Nucleus accumbens (tissue), 56 donors: ENCODE measurements at places on chromosomes 2 and 18.

DNA sequence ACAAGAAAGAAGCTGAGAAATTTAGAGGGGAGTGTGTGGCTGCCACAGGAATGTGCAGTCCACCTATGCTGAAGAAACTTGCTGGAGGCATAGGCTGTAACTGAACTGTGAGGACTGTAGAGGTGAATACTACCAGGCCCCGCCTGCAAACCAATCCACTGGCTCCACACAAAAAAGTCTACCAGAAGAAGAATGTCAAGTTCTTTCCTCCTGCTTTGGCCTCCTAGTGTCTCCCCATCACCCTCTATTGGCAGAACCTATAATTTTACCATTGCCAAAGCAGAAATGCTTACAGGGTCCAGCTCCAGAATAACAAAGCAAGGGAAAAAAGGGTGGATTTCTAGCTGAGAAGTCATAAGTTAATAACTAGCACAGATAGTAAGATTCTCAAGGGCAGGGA lies 5.9 kb upstream of the ATP5MC3 start:
- DNase-seq = no peak

DNA sequence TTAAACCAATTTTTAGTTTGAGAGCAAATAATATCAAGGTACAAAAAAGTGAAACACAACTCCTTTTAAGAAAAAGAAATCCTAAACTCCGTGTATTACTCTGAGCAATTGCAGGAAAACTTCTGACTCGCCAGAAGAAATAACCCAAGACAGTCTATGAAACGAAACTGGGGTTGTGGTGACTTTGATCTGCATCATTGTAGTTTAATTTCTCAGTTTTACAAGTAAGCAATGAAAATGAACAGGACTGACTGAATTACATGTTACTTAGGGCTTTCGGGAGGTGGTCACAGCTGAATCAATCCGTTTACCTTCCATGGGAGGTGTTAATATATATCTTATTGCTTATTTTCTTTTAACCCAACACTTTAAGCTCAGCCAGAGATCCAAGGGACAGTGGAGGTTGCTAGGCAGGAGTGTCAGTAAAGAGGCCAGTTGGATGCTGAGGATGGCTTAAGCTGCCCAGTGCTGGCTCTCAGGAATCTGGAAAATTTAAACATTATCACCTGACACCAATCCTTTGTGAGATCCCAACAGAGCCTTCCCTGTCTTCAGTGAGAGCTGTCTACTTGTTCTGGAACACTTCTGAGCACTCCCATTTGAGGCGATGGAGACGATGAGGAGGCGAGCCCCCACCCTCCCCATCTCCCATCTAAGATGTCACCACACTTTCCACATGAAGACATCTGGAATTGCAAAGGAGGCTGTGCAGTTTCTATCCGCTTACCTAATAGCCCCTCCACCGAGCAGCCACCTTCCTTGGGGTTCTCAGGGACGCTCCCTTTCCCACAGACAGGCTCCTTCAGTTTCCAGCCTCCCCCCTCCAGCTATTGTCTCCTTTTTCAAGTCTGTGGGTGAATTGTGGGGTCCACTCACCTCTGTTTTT lies 3.6 kb upstream of the RAB31 start:
- no peak for DNase-seq

- DNase-seq = no peak
Observed at GRCh38 chr2:42195559-42195958, 26.4 kb downstream of the EML4 start.

DNA sequence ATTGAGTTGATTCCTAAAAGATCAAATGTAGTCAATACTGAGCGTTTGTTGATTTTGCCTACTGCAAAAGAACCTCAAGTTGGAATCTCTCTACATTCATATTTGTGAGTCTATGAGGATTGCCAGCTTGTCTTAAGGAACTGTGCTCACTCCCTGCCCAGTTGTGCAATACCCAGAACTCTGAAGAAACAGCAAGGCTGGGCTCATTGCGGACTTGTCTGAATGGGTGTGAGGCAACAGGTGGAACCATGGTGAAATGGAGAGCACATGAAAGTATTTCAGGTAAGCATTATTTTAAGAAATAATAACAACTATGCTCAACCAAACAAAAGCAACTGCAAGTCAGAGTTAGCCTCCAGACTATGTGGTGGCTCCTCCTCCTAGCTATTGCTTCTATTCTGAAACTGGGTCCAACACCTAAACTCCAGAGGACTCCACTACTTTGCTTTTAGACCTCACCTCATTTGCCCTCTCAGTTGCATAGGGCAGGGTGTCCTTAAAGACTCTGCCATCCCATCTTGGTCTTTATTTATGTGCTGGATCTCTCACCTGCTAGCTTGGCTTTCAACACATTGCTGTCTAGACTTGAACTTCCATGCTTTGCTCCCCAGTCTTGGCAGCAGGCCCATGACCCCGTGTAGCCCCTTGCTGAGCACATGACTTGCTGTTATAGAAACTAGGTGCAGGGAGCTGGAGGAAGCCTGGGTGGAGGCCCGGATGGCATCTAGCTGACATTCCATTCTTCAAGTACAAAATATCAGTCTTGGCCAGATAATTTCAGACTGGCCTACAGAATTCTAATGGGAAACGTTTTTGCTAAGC lies 94.8 kb upstream of the ARL5A start:
- no peak for DNase-seq

DNA sequence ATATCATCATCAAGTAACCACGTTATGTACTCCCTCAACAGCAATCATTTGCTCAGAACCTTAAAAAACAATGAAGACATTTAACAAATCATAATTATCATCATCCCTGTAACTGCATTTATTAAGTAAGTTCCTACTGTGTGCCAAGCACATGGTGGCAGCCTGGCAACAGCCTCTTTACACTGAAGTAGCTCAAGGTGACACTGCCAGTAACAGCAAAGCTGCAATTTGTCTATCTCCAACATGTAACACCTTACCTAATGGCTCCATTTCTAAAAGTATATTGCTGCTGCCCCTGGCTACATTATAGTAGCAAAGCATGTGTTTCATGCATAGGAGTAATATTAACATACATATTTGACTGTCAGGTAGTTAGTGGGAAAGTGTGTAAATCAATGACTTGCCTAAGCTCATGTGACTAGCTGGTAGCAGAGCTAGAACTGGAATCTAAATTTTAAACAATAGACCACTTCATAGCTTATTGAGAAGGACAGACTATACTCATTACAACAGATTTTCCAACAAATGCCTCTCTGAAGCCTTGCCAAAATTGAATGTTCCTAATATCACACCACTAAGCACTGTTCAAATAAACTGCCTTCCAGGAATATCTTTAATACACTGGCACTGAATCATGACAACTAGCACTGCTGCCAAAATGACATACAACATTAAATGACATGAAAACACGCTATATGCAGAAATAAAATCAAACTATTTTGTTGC lies 86.7 kb downstream of the L3MBTL4 start:
- DNase-seq = no peak

DNA sequence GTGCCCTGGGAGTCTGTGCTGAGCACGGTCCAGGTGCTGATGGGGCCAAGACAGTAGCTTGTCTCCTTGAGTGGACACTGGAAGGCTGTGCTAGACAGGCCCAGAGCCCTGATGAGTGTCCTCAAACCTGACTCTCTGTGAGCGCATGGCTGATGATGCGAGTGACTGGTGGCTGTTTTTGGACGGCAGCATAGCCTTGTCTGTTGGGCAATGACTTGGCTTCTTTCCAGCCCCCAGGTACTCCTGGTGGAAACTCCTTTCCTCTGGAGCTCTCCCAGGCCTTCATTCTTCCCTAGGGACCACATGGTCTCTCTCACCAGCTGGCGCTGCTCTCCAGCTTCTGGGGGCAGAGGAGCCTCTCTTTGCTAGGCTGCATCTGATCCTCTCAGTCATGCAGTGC lies 207.6 kb upstream of the SMIM21 start:
- DNase-seq = no peak

DNA sequence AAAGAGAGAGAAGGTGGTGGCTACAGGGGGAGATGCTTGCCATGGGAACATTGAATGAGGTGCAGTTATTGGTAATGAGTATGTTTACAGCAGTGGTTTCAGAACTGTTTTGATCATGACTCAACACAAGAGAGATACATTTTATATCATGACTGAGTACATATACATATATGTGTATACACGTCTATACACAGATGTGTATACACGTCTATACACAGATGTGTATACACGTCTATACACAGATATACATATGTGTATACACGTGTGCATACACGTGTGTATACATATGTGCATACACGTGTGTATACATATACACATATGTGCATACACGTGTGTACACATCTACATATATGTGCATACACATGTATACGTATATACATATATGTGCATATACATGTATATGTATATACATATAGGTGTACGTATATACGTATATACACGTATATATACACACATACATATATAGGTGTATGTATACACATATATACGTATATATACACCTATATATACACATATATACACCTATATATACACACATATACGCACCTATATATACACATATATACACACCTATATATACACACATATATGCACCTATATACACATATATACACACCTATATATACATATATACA lies 518.5 kb downstream of the TSN start:
- DNase-seq = no peak

- DNase-seq = no peak
Observed at GRCh38 chr2:15912203-15912602, 28.1 kb upstream of the MYCN start.

DNA sequence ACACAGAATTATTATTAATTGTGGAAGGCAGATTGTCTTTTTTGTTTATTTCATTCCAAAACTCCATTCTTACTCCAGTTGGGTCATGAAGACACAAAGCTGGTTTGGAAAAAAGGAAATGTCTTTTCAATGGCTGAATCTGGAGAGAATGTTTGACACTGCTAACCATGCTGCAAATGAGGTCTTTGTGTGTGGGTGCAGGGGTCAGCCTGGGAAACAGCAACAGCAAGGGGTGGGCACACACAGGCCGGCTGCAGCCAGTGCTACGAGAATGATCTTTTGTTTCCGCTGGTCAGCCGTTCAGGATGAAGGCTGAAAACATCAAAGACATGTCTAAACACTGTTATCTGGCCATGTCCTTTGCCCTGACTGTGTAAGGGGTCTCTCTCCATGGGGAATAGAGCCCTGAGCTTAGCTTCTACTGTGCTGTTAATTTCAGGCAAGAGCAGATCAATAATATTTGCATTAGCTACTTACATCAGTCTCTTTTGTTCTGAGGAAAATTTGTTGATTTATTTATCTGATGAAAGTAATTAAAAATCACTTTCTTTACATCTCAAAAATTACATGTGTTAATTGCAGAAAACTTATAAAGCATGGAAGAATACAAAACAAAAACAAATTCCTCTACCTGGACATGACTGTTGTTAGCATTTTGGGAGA lies 33.3 kb upstream of the E2F6 start:
- DNase-seq = peak; percentile 36

DNA sequence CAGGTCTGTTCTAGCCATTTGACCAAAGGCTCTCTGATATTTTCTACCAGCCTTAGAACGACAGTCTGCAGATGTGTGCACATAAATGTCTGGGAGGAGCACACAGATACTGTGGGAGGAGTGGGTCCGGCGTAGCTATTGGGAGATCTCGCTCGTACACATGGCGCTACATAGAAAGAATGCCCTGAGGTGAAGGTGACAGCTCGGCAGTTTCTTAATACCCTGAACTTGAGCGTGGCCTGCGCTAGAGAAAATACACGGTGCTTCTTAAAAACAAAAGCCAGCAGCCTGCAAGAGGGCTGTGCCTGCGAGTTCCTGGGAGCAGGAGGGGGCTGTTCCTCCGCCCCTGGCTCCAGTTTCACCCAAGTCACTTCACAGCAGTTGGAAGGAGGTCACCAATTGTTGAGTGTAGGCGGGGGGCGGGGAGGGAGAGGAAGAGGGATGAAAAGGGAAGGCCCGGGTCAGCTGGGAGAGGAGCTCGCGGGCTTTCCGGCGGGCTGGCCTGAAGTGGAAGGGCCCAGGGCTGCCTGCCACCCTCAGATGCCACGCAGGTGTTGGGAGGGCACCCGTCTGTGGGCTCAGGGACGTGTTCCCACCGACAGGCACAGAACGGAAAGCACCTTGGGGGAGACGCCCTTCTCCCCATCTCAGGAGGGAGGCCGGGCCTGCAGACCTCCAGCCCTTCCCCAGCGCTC lies 124.7 kb upstream of the ZNF516 start:
- DNase-seq = no peak

GRCh38 chr2:9532421-9532820 lies 23.2 kb downstream of the ADAM17 start:
- DNase-seq = no peak

DNA sequence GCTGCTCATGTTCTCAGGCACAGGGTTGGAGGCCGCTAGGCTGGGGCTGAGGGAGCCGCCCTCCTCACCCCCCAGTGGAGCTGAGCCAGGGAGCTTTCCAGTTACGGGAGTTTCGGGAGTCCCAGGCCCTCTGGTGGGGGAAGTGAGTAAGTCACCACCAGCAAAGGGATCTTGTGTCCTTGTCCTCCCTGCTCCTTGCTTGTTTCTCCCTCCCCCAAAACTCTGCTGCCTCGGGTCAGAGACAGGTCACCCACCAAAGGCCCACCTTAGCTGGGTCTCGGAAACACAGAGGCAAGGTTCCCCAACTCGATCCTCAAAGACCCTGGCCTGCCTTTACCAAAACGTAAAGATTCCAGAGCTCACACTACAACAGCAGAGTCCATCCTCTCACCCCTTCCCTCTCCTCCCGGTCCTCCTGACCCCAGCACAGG lies 60.5 kb upstream of the POMC start:
- DNase-seq = no peak

- no peak for DNase-seq
Observed at GRCh38 chr2:20992201-20992711, 51.6 kb downstream of the APOB start.

DNA sequence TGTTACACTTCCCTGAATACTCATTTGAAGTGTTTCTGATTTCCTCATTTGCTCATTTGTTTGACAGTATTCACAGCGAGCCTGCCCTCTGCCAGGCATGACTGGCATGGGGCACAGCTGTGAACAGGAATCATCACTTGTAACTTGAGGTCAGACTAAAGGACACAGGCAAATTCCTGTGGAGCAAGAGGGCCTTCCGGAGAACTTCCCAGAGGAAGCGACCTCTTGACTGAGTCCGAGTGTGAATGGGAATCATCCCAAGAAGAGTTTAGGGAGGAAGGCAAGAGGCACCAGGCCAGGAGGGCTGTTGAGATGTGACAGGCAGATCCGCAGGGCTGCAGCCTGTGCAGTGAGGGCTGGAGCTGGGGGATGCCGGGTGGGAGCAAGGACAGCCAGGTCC lies 45.4 kb downstream of the LIMS1 start:
- DNase-seq = no peak

DNA sequence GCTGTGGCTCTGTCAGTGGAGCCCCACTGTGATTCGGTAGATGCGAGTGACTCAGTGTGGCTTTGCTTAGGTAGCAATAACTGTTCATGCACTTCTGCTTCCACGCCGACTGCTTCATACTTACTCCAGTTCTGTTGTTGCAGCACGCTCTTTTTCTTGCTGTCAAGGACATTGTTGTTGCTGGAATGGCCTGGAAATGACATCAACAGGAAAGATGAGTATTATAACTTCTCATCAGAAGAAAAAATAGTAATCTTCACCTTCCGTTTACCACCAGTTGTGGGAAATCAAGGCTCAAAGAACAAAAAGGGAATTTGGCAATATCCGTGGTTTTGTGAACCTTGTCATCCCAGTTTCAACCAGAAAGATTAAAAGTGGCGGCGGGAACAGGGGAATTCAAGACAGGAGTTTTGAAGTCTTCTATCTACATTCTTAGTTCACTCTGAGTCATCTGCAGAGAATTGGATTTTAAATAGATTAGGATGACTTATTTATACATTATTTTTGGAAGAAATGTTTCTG lies 8.3 kb downstream of the TM4SF20 start:
- no peak for DNase-seq

- no peak for DNase-seq
Observed at GRCh38 chr2:142042536-142043199, 88.1 kb downstream of the LRP1B start.
